ENCODE measurements at places on chromosomes 5 and 9.

GRCh38 chr9:77523891-77524290 is 124.2 kb downstream of the GNA14 start:
- no peak for DNase-seq

GRCh38 chr9:72041775-72042194 is 18.6 kb downstream of the C9orf57 start:
- DNase-seq, result no peak

GRCh38 chr5:121109817-121110216 is 645.7 kb downstream of the PRR16 start:
- DNase-seq, result no peak

GRCh38 chr9:138015021-138015829 is 137.6 kb downstream of the CACNA1B start:
- no peak for DNase-seq

DNA sequence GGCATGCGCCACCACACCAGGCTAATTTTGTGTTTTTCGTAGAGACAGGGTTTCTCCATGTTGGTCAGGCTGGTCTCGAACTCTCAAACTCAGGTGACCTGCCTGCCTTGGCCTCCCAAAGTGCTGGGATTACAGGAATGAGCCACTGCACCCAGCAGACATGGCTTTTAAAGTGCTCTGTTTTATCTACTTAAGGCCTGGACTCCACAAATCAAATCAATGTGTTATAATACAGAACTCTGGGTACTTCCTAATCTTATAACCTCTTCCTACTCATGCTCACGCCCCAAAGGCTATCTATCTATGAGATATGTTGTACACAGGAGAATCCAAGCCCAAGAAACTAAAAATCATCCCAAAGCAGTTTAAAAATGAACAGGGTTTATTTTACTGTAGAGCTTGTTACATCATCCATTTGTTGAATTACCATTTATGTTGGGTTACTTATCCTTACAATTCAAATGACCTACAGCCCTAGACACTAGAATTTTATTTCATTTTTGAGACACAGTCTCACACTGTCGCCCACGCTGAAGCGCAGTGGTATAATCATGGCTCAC is 155.1 kb downstream of the EFNA5 start:
- no peak for DNase-seq

DNA sequence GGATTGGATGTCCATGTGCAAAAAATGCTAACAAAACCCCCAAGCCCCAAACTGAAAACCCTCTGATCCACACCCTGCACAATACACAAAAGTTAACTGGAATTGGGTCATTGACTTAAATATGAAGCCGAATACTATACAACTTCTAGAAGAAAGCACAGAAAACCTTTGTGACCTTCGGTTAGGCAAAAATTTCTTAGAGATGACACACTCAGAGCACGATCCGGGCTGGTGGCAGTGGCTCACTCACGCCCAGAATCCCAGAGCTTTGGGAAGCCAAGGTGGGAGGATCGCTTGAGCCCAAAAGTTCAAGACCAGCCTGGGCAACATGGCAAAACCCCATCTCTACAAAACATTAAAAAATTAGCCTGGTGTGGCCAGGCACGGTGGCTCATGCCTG is 1.8 kb upstream of the DIPK1B start:
- DNase-seq, result no peak

DNA sequence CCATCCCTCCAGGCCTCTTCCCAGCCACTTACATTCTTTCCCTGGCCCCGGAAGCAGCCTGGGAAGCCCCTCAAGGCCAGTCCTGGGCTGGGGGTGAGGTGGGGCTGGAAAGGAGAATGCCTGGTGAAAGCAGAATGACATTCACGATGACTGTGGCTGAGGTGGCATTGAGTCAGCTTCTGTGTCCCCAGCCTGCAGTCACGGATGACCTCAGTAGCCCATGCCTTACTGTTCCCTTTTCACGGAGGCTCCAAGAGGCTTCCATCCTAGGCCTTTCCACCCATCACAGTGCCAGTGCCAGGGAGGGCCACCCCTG is 2.7 kb downstream of the PRDM12 start:
- no peak for DNase-seq

DNA sequence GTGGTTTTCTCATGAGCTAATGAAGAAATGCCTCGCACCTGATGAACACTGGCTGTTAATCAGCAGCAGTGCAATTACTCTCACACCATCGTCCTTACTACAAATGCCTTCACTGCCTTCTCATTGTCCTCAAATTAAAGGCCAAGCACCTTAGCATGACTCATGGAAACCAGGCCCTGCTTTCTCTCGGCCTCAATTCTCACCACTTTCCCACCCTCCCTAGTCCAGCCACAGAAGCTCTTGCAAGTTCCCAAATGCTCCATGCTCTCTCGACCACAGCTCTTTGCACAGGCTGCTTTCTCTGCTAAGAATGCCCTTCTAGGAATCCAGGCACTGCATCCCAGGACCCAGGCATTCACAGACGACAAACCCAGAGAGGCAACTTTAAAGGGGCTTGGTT is 94.6 kb upstream of the KLF4 start:
- no peak for DNase-seq

DNA sequence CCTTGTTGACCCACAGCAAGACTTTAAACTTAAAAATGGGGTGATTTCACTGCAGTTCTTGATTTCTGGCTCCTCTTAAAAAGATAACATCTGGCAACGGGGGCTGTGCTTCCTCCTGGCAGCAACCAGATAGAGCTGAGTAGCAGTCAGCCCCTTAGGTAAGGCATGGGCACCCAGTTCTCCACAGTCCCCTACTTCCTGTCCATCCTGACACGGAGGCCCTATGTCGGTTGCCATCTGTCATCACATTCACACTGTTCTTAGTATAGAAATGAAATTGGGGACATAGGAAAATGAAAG is 11.7 kb downstream of the CD74 start:
- DNase-seq, result no peak

DNA sequence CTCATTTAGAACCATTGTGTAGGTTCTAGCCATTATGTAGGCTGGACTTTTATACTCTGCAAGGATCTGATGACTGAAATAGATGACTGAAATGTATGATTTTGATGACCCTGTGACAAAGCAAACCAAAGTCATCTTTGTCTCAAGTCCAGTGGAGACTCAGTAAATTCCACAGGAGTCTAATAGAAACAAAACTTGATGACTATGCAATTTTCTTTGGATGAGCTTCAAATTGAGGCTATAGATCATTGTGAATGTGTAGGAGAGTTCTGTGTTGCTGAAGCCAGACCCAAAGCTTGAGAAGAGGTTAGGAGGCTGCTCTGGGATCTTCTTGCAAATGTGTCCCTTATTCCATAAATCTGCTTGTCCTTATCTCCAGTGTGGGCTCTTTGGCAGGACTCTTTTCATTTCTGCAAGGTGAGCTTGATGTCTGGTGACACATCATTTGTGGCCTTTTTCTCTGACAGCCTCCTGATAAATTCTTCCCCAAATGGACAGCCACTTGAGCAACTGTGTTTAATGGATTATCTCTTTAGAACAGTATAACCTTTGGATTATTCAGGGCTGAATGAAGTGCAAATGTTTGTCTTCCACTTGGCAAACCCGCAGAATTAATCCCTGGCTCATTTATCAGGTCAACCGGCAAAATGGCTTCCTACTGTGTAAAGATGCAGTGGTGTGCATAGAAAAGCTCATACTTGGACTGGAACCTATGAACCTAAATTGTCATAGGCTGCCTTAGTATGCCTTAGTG is 235.1 kb upstream of the ANKH start:
- no peak for DNase-seq

DNA sequence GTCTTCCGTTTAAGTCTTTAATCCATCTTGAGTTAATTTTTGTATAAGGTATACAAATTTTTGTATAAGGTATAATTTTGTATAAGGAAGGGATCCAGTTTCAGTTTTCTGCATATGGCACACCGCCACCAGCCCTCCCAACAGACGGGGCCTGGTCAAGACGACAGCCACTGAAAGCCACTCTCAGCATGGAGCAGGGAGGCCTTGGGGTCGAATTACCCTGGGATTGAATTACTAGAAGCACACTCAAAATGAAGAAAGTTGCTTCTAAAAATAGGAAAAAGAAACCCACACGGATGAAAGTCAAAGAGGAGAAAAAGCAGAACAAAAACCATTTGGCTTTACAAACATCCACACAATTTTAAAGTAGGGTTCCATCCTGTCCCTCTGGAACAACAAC is 586.2 kb upstream of the ADAMTS16 start:
- DNase-seq, result no peak

DNA sequence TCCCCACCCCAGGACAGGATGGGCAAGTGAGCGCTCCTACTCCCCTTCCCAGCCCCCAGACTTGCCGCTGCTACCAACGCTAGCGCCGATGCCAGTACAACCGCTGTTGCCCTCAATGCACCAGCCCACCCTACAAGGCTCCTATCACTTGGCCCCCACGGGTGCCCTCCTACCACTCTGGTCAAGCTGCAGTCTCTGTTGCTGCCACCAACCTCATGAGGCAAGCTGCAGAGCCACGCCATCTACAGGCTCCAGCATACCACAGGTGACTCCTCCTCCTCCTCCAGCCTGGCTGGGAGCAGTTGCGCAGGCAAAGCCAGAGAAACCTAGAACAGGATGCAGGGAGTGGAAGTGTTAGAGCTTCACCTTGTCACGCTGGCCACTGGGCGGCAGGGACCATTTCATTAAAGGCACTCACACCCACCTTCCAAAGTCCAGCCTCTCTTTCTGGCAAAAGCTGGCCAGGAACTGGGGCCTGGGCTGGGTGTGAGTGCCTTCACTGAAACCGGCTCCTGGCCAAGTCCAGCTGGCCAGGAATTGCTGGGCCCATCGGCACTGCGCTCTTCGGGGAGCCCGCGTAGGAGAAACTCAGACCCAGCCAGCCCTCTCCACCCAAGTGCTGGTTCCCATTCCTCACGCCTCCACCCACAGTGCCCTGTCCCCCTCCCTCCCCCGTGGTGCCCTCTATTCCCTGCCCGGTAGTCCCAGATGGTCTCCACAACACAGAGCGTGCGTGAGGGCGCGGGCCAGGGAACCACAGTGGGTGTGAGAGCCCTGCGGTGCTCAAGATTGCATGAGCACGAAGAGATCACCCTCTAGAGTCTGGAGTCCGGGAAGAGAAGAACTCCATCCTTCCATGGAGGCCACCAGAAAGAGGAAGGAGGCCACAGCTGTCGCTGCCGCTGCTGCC is 1.6 kb upstream of the PCAT7 start:
- DNase-seq, result no peak

DNA sequence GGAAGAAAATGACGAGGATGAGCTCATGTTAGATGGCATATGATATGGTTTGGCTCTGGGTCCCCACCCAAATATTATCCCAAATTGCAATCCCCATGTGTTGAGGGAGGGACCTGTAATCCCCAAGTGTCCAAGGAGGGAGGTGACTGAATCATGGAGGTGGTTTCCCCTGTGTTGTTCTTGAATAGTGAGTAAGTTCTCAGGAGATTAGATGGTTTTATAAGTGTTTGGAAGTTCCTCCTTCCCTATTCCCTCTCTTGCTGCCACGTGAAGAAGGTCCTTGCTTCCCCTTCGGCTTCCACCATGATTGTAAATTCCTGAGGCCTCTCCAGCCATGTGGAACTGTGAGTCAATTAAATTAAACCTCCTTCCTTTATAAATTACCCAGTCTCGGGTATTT is 10.1 kb downstream of the EDIL3 start:
- no peak for DNase-seq

GRCh38 chr9:75414371-75415160 is 326.3 kb downstream of the OSTF1 start:
- DNase-seq, result no peak

GRCh38 chr5:39476843-39477220 is 52.1 kb upstream of the DAB2 start:
- no peak for DNase-seq

DNA sequence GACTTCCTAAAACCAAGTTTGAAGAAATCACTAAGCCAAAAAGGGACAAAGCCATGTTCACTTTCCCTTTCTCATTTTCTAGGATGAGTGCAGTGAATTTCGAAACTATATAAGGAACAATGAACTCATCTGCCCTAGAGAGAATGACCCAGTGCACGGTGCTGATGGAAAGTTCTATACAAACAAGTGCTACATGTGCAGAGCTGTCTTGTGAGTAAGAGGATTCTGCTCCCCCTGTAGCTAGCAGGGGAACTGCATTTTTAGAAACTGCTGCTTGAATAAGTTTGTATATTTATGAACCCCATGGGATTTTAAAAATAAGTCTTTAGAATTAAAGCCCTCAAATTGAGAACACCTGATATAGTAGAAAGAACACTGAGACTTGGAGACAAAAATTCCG is 42.7 kb upstream of the SPINK14 start:
- no peak for DNase-seq

- no peak for DNase-seq
These were observed 303.2 kb upstream of the GRAMD2B start for GRCh38 chr5:126119887-126120442.

DNA sequence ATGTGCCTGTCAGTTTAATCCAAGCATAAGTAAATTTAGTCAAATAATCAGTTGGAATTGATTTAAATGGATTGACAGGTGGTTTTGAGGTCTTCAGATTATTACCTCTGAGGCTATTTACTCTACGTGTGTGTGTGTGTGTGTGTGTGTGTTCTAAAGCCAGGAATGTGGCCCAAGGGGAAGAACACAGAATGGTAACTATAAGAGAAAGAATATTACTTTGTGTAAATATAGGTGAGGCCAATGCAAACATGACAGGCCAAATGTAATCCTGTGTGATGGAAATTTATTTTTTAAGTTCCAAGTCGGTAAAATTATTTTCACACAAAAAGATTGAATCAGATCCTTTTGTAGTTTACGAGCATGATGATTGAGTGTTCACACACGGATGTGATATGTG is 390.0 kb downstream of the PLK2 start:
- no peak for DNase-seq

GRCh38 chr9:86126998-86127972 is 27.9 kb upstream of the GOLM1 start:
- no peak for DNase-seq

DNA sequence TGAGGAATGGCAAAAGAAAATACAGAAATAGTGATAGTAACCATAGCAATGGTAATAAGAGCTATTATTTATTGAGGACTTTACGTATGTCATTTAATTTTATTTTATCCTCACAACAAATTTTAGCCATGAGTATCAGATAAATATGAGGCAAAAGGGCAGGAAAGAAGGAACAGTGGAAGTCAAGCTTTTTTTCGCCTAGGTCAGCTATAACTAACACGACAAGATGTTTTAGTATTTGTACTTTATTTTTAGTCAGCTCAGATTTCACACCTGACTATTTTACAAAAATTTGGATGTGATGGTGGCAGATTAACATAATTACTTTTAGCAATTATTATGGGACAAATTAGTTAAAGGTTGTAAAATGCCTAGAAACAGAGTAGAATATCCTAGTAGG is 34.8 kb upstream of the CDKN2B start:
- DNase-seq, result no peak

DNA sequence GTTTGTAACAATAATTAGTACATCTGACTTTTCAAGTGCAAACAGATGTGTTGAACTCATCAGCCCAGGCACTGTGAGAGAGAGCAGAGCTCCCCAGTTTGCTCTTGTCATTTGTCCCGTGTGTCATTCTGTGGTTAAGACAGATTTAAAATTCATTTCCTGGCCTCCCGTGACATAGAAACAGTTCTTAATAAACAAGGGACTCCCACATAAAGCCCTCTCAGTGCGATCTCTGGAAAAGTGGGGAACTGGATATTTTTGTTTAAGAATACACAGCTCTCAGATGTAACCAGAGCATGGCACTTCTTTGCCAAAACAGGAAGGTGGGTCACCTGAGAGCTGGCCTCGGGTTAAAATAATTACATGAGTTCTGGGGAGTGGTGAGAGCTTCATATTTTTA is 58.6 kb downstream of the PRKACG start:
- no peak for DNase-seq
